ENCODE measurements at places on chromosomes 12 and 14.

GRCh38 chr12:67026487-67027246, 242.5 kb upstream of the CAND1 start:
- no peak for DNase-seq

DNA sequence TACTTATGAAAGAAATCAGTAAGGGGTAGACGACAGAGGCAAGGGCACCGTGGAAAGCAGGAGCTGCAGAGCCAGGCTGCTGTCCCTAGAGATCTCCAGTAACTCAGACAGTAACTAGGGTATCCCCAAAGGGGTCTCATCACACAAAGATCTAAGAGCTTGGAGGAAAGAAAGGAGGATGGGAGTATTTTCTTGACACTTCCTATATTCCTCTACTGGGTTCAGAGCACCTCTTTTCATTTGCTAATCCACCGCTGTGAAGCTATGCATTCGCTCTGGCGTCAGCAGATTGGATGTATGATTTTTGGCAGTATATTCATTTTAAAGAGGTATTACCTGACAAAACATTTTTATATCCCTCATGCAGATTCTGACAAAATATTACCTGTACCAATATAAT, 12.6 kb downstream of the USP44 start:
- DNase-seq, result no peak

DNA sequence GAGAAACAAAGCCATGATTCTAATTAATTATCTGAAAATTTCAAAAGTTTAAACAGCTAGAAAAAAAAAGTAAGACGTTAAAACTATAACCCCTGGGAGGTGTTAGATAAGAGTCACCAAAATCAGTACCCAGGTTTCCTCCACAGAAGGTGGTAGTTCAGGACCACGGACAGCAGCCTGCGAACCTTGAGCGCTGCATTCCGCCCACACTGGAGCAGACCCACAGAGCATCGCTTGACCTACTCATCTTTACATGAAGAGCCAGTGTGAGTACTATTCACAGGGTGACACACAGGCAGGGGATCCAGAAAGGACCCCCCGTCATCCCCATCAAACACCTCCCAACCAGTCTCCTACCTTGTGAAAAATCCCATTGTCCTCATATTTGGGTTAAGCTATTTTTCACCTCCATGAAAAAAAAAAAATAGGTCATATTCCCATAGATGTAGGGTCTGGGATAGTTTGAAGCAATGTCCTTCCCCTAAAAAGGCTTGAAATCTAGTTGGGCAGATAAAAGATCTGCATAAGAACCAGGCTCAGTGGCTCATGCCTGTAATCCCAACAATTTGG, 8.8 kb upstream of the CHGA start:
- no peak for DNase-seq

DNA sequence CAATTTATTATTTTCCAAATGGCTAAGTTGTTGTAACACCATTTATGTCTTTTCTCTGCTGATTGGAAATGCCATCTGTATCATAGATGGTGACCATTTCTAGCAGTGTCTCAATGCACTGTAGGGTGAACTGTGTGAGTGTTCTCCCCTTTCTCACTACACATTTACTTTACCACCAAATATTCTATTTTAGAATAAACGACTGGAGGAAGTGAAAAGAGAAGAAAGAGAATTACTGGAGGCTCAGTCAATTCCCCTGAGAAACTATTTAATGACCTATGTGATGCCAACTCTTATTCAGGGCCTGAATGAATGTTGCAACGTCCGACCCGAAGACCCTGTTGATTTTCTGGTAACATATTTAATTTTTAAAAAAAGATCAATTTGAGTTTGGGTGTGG, 15.5 kb upstream of the PAPOLA start:
- no peak for DNase-seq

GRCh38 chr12:115872212-115872611, 405.3 kb downstream of the MED13L start:
- no peak for DNase-seq

DNA sequence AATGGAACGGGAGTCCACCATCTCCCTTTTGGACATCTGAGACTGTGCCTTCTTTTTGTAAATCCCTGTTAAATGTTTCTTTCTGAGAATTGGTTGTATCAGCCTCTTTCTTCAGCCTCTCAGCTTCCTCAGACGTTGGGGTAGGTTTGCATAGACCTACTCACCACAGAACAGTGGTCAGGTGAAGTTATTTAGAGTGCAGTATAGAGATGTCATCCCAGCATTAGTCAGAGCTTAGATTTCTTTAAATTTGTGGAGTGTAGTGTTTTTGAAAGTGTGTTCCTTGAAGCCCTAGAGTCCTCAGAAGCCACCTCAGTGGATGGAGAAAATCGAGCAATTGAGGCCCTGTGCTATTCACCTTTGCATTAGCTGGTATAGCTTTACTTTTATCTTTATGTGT, 8.9 kb upstream of the EEA1 start:
- DNase-seq, result no peak
